ENCODE measurements at places on chromosomes 1 and 21.

- no peak for DNase-seq
Measured at GRCh38 chr1:246108278-246108925, 398.7 kb downstream of the SMYD3 start.

GRCh38 chr21:45887120-45887611, 94.4 kb upstream of the COL6A1 start:
- no peak for DNase-seq

GRCh38 chr1:47950471-47950870, 46.7 kb downstream of the TRABD2B start:
- no peak for DNase-seq

DNA sequence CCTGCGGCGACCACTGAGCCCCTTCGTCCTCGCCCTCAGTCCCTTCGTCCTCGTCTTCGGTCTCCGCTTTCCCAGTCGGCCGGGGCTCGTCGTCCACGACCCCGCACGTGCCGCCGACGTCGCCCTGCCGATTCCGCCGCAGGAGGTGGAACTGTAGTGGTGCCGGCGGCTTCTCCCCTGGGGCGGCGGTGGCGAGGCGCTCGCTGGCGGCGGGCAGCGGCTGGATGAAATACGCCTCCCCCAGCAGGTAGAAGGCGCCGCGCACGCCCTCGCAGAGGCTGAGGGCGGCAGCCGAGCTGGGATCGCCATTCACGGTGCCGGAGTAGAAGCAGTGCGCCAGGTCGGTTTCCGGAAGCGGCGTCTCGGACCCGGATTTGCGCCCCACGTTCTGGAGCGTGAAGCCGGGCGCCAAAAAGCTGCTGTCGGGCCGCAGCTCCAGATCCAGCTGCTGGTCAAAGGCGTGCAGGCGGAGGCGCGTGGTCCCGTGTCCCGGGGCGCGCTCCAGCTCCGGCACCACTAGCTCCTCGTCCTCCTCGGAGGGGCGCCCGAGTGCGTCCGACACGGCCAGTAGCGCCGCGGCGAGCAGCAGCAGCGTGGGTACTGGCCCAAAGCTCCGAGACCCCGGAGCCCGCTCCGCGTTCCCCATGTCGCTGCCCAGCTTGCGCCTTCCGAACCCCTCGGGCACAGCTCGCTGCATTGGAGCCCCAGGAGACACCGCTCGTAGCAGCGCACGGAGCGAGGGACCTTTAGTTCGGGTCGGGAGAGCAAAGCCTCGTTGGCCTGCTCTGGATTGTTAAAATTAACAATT, 747 bp downstream of the ADAMTS1 start:
- DNase-seq = no peak

GRCh38 chr21:41888749-41889376, 9.7 kb upstream of the PRDM15 start:
- no peak for DNase-seq

DNA sequence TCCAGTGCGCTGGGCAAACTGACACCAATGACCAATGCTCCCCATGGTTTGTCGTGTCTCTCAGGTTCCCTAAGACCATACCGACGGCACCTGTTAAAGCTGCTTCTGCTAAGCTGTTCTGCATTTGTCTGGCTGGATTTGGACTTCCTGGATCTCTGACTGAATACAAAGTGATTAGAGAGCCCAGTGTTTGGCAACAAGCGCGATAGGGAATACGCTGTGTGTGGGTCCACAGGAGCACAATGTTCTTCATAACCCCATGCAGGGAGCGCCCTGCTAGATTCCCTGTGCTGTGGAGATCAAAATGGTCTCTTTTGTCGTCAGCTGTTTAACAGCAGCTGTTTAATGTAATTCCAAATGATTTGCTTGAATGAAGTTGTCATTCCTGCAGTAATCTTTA, 26.0 kb upstream of the ESRRG start:
- DNase-seq = no peak

DNA sequence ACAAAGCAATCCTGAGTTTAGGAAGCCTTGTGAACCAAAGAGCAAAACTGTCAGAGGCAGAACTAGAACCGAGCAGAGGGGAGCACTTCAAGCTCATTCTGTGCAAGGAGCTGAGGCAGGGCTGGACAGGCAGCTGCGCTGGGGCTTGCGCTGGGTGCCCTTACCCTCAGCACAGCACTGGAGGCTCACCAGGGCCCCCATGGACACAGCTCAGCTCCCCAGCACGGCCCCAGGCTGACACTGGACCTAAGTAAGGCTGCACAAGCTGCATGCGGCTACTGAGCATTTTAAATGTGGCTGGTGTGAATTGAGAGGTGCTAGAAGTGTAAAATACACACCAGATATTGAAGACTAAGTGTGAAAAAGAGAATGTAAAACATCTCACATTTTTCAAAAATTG, 22.1 kb downstream of the TMEM63A start:
- DNase-seq = no peak

DNA sequence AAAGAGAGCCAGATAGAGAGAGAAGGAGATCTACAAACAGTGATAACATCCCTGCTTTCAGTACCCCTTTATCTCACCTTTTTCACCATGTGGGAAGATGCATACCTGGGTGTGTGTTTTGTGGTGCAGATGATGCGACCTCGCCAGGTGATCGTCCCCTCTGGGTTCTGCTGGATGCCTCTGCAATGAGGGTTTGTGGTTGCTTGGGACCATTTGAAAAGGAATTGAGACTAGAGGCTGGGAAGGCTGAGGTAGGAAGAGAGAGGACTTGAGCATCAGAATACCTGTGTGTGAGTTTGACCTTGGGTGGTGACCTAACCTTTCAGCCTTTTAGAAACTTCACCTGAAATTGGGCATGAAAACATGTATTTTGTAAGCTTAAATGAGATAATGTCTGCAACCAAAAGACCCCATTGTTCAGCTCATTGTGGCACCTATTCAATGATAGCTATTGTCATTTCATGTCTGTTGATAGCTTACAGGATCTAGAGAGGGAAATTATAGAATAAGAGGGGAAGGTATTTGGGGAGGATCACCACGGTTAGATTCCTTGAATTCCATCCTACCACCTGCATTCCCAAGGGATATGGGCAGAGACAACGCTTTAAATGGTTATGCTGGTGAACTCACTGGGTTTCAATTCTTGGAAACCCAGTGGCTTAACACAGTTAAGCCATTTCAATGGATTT, 125.7 kb downstream of the IGSF21 start:
- DNase-seq = no peak

GRCh38 chr1:6889875-6890480, 104.7 kb downstream of the CAMTA1 start:
- peak; percentile 10 for DNase-seq

GRCh38 chr1:225899044-225899925, 10.3 kb upstream of the LEFTY1 start:
- DNase-seq = no peak

DNA sequence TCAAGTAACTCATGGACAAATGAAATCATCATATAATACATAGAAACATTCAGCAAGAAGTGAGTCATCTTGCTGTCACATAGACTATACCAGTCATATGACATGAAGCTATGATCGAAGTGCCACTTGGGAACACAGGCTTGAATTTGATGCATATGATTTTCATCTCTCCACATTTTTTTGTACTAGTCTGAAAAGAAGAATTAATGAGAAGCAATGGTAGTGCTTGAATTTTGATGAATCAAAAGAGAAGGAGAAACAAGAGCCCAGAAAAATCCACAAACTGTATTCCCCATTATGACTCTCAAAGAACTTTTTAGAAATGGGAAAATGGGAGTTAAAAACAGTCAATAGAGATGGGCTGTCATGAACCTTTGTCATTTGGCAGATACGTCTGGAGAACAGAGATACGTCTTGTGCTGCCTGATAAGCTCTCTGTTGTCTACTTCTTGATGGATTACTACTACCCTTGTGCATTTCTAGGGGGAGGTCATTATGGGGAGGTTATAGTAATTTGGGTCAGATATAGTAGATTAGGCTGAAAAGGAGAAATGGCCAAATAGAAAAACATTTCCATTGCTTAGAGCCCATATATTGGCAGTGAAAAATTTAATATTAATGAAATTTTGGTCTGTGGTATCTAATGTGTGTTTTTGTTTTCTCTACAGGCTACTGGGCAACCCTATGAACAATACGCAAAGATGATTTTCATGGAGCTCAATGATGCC, 8.0 kb upstream of the LEPR start:
- no peak for DNase-seq

DNA sequence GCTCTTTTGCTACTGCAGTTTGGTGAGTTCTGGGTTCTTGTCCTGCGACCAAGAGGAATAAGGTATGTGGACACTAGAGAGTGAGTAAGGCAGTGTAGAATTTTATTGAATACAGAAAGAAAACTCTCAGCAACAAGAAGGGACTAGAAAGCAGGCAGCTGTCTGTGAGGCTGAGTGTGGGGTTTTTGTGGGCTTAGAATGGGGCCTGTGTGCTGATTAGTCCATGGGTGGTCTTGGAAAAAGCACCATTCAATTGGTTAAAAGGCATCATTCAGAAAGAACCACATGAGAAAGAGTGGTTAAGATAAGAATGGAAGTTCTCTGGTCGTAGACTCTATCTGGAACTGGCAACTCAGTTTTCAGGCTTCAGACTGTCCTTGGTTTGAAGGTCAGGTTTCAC, 298.8 kb downstream of the TGFB2 start:
- DNase-seq = no peak

GRCh38 chr1:6612641-6613360, 730 bp upstream of the PHF13 start:
- no peak for DNase-seq

DNA sequence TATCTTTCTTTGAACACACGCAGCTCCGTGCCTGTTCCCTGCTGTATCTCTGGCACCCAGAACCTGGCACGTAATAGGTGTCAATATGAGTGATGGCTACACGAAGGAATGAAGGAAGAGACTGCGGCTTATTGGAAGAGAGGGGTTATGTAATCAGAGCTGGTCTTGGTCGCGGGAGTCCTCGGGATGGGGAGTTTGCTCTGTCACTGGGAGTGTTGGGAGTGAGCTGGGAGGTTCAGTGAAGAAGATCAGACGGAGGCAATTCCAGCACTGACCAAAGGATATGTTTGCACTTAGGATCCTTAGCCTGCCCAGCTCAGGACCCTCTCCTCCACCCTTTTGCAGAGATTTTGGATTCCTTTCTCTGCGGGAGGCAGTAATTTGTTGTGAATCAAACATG, 709.1 kb downstream of the PTPRU start:
- DNase-seq = no peak

DNA sequence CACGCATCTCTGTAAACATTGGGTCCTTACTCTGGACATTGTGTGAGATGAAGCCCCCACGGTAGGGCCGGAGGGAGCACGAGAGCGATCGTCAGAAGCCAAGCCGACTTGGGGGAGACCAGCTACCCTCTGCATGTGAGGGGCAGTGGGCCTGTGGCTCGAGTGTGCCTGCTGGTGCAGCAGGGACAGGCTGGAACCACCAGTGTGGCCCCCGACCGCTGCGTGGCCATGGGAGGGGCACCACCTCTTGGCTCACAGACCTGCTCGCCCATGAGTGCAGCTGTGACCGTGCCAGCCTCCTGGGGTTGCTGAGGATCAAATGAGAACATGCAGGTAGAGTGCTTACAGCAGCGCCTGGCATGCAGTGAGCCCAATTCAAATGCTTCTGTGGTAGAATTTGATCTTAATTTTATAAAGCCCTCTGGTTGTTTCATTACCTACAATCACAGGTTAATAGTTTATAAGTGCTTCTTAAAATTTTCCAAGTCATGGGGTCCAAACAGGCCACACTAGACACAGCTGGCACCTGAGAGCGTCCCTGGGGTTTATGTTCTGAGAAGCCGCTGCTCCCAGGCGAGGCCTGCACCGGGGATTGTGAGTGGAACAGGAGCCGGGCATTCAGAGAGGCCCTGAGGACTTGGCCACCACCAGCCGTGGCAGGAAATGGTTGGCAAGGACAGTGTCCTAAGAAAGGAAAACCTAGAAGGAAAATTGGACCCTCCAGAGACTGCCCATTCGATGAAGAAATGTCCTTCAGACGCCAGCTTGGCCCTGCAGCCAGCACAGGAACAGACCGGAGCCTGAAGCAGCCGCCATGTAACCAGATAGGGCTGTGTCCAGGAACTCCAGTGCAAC, 22.6 kb upstream of the ADARB1 start:
- DNase-seq = no peak

DNA sequence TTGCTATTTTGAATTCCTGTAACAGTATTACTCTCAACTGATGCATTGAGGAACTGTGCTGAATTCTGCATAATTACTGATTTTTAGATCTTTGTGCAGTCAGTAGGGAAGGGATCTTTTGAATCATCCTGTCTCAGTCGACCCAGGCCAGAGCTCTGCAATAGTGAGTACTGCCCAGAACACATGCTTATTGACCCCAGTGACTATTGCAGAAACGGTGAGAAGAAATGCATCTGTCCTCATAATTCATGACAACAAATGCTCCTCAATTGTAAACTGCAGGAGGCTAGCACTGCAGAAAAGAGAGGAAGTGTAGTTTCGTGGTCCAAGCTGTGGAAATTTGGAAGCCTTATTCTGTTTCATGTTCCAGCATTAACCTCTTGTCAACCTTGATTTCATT, 19.6 kb downstream of the EDARADD start:
- DNase-seq = no peak

- no peak for DNase-seq
Measured at GRCh38 chr1:3747903-3748302, 4.3 kb upstream of the CCDC27 start.

- DNase-seq = peak; percentile 92
Measured at GRCh38 chr1:117929343-117930172, at the start of the genes GDAP2 and WDR3. TSS of gene GDAP2 (minus strand) at chr1:117929621. CDS start at chr1:117920357, 9,264 bp downstream. TSS of gene WDR3 (plus strand) at chr1:117929739. CDS start at chr1:117933320, 3,581 bp downstream.

DNA sequence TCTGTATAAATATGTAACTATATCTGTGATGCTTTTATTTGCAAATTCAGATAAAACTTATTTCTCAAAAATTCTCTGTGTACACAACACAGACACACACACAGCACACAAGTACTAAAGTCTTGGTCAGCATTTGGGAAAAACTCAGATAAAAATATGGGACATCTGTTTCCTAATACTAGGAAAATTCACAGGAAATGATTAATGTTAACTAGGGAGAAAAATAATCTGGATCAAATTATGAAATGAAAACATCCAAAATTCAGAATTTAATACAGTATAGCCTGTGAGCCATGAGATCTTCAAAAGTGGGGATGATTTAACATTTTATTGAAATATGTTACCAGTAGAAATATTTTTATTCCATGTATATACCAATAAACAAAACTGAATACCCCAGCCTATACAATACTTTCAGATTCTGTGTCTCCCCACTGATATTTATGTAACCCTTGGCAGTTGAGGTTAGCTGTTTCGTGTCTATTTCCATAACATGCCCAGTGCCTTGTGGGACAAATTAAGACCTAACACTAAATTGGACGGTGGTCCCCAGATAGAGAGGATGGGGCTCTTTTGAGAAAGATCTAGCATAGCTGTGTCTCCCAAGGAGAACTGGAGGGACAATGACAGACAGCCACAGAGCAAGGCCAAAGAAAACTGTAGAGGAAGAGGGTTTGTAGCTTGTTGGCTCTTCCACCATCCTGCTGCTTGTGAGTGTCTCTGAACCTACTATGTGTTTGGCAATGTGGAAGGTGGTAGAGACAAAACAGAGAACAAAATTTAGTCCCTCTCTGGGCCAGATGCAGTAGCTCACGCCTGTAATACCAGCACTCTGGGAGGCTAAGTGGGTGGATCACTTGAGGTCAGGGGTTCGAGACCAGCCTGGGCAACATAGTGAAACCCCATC, 47.2 kb downstream of the GNG12 start:
- DNase-seq = no peak

- DNase-seq = peak; percentile 30
Measured at GRCh38 chr1:20640183-20640597, 6.9 kb downstream of the PINK1 start.

All from stimulated activated CD8-positive, alpha-beta memory T cell treated with anti-CD3 and anti-CD28 coated beads, Interleukin-12 subunit alpha, Interleukin-12 subunit beta, amount 100 ng/mL, for 1 hour (primary cell).